ENCODE measurements at places on chromosomes 2 and 18.

DNA sequence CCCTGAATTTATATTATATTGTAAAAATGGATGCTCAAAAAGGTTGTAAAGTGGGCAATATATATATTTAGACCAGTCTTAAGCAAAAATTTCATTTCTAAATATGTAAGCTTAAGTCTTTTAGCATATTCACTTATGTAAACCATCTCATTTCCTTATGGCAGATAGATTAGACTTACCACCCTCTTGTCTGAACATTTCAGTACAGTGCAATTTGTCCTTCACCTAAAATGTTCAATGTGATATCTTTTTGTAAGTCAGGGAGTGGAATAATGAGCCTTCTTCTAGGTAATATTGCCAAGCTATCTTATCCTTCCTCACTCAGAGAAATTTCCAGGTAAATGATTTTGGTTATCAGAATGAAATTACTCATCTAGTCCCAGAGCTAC is 92.3 kb downstream of the KLF7 start:
- no peak for DNase-seq

DNA sequence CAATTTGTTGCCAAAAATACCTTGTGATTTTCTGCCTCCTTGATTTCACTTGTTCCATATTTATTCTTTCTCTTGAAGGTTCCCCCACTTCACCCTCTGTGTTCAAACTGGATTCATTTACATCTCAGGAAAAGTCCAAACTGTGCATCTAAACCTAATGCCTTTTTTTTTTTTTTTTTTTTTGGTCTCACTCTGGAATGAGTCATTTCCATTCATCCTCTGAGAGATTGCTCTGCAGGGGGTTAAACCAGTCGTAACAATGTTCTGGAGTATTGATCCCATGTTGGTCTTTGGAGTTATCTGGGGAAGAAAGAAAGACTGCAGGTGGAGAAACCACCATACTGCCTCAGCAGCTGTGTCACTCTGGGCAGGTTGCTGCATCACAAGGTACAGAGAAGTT is 119.7 kb downstream of the TACR1 start:
- no peak for DNase-seq

- no peak for DNase-seq
Measured at GRCh38 chr2:39715822-39716221, 50.1 kb downstream of the TMEM178A start.

DNA sequence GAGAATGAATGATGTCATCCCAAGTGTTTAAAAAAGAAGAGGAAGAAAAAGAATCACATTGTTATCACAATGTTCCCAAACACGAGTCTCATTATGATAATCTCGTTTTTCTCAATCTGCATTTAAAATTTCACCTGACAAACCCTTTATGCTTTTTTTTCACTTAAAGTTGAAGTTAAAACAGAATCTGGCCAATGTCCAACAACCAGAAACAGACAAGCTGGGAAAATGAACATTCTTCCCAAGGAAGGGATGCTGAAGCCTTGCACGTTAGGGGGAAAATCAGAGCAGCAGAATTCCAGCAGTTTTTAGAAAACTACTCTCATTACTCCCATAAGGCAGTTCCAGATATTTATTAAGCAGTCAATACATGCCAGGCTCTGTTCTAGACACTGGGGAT is 245.3 kb downstream of the TMEM182 start:
- DNase-seq = no peak

- no peak for DNase-seq
Measured at GRCh38 chr2:11907190-11907589, 160.8 kb downstream of the LPIN1 start.

DNA sequence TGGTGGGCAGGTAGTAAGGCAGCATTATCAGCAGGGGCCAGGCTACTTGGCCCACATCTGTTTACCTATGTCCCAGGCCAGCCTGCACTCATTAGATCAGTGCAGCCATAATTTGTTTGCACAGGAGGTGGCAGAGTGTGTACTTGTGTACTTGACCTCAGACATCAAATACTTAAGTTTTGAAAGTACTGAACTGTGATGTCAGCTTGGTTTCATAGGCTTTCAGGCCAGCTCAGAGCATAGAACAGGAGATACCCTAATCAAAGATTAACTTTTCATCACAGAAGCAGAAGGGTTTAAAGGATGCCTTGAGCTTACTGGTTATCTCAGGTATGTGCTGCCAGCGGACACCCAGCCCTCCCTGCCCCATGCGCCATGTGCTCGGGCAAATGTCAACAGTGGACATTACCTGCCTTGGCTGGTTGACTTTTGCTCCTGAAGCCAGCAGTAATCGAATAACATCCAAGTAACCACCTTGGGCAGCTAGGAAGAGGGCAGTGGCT is 33.2 kb downstream of the ANKRD29 start:
- DNase-seq = no peak

DNA sequence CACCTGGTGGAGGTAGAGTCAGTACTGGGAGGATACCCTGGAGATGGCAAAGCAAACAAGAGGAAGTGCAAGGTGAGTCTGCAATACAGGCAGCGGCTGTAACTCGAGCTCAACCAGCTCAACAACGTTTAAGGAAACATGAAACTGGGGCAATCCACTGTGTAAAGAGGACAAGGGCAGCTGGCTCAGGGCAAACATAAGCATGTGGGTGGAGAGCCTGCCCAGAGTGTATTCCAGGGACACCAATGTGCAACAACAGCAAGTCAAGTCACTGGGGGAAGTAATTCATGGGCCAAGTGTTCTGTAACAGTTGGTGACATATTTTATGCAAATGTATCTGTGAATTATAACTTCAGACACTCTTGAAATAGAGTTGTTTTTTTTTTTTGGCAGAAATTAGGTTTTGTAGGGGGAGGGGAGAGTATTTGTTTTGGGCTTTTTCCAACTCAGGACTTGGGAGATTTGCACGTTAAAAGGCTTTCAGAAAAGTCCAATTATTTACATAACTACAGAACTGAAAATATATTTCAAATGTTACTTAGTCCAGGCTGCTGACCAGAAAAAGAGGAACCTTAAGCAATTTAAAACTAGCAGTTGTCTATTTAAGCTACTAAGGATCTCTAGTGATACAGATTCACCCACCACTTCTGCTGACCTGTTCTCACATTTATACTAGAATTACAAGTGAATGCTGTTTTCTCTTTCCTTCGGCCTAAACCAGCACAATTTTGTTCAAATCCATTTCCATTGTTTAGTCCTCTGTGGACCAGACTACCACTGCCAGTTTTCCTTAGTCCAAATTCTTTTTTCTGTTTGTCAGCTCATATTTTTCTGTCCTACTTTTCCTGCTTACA is 18.6 kb downstream of the NRXN1 start:
- peak; percentile 99 for DNase-seq

DNA sequence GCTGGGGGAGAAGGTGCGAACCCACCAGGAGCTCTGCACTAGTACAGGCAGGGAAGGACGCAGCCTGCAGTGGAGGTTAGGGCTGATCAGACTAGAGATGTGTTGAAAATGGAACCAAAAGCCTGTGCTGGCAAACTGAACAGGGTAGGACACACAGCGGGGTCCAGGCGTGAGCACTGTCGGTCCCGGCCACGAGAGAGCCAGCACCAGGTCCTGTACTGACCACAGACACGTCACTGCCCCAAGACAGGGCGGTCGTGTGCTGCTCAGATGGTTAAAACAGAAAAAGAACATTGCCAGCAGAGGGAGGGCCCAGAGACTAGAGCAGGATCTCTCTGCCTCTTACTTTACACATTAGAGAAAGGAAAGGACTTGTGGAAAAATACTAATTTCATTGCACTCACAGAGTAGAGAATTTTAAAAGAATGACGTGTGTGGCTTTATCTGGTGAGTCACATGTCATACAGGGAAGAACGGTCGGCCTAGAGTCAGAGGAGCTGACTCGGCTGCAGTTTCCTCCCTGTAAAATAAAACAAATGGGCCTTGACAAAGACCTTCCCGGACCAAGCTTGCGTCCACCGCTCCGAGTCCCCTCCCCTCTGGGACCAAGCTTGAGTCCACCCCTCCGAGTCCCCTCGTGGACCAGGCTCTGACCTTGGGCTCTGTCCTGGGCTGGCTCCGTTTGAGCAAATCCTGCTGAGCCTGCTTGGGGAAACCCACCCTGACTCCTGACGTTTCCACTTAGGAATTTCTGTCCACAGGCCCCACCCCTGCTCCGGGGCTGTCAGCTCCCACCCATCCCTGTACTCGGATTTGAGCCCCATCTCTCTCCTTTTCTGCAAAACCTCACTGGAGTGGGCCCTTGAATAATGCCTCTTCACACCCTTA is 16.7 kb upstream of the ADI1 start:
- DNase-seq = no peak

DNA sequence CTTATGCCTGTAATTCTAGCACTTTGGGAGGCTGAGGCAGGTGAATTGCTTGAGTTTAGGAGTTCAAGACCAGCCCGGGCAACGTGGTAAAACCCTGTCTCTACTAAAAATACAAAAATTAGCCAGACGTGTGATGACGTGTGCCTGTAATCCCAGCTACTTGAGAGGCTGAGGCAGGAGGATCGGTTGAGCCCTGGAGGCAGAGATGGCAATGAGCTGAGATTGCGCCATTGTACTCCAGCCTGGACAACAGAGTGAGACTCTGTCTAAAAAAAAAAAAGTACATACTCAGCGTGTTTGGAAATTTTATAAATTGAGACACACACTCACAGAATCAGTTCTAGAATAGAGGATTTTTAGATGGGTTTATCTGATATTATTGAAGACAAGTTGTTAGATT is 17.1 kb upstream of the GIGYF2 start:
- no peak for DNase-seq

DNA sequence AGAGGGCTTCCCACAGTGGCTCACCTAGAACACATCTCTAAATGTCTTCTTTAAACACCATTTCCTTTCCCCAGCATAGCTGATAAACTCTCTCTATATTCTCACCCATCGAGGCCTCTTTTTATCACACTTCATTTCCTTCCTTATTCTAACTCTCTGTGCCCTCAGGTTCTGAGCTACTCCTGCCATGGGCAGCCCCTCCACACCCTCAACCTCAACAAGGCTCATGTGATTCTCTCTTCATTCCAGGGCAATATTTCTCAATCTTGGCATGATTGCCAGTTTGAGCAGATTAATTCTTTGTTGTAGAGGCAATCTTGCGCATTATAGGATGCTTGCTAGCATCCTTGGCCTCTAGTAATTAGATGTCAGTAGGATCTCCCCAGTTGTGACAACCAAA is 999.1 kb downstream of the TSN start:
- no peak for DNase-seq

- DNase-seq = no peak
Measured at GRCh38 chr2:222907790-222908441, 47.1 kb downstream of the ACSL3 start.

DNA sequence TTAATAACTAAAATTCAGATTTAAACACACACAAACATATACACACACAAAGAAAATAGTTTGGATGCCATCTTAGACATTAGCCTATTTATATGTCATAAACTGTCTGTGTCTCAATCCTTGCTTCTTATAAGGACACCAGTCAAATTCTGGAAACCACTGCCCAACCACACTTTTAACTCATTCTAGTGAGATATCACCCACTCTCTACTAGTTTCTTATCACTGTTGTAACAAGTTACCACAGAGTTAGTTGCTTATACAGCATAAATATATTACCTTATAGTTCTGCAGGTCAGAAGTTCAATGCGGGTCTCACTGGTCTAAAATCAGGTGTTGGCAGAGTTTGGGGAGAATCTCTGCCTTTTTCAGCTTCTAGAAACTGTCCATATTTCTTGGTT is 239.1 kb downstream of the MTX2 start:
- DNase-seq = no peak

DNA sequence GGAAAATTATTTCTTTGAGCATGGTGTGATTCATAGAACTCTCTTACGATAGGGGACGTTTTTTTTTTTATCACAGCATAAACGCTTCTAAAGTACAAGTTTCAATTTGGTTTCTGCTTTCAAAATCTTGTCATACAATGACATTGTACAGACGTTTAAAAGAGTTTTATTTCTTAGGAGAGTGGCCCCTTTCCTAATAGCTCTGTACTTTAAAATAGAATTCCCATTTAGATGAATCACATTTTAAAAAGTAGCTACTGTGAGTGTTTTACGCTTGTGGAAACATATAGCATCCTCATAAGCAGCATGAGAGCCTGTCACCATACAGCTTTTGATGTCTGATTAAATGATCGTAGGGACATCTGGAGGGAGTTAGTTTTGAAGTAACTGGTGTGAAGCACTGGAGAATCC is 510.9 kb downstream of the PARD3B start:
- DNase-seq = no peak

GRCh38 chr18:54734059-54734458 is 94.2 kb upstream of the RAB27B start:
- DNase-seq = no peak

DNA sequence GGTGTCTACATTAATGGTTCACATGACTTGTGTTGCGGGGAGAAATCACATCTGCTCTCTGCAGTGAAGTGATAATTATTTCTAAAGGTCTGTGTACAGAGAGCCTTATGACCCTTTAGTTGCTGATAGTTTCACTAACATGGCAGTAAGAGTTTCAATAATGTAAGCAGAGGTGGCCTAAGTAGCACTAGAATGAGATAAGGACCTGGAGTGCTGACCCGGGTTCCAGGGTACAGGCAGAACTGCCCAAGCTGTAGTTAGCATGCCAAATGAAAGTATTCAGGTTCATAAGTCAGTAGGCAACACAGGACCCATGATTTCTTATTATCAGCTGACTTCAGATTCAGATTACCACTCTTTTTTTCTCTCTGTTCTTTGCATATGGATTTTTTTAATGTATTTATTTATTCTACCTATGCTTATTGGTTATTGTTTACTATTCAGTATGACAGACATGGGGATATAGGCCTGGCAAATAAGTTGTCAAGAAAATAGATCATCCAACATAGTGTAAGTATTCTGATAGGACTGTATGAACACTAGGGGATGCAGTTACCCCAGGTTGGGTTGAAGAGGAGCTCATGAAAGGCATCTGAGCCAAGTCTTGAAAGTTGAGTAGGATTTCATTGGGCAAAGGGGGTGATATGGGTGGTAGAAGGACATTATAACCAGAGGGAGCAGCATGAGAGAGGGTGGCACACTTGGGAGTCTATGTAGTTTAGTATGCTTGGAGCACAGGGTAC is 105.2 kb downstream of the CCDC85A start:
- no peak for DNase-seq

DNA sequence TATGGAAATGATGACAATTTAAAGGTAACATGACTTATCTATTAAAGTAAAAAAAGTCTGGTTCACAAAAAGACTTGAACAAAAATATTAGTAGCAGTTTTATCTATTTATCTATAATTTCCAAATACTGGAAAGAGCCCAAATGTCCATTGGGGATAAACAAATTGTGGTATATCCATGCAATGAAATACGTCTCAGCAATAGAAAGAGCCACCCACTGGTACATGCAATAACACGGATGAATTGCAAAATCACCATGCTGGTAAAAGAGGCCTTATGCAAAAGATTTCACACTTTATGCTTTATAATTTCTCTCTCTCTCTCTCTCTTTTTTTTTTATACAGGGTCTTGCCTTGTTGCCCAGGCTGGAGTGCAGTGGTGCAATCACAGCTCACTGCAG is 91.4 kb upstream of the ASAP2 start:
- no peak for DNase-seq

GRCh38 chr18:22999212-22999611 is 66.1 kb downstream of the RBBP8 start:
- no peak for DNase-seq
